ENCODE measurements at places on chromosomes 4 and X.

DNA sequence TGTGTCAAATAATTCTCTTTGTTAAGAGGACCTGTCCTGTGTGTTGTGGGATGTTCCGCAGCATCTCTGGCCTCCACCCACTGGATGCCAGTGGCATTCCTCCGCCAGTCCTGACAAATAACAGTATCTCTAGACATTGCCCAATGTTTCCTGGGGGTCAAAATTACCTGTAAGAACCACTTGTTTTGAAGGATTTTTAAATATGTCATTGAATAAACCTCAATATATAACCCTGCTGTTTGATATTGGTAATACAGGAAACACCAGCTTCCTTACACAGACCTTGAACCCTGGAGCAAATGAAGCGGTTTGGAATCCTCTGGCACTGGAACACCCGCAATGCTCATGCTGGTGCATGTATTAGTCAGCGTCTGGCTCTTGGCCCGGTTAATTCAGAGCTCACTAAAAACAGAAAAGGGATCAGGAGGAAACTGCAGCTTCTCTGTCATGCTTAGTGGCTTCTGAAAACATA, 101.3 kb downstream of the TBL1X start:
- DNase-seq: peak; percentile 35
- H3K4me1 ChIP-seq: peaks cover 23% of the 10 kb centered on the region
- H3K36me3 ChIP-seq: peaks cover 3% of the 10 kb centered on the region
- H3K27ac ChIP-seq: no peak overlapping the region
- no peaks in the 10 kb centered on the region for H3K27me3 ChIP-seq

DNA sequence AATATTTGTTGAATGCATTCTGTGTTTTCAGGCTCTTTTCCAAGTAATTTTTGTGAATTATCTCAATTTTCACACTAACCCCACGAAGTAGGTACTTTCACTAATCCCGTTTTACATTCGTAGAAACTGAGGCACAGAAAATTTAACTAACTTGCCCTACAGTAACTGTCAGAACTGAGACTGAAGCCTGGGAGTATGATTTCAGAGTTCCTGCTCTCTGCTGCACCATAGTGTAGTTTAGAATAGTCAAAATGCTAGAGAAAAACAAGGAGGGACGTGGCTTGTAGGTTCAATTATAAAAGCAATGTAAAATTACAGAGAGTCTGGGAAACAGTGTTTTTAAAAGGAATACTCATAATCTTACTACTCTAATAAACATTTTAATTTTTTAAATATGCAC, 2.2 kb downstream of the CLCN3 start:
- peaks cover 59% of the 10 kb centered on the region for H3K4me1 ChIP-seq
- H3K36me3 ChIP-seq: no peaks in the 10 kb centered on the region
- H3K27me3 ChIP-seq: no peaks in the 10 kb centered on the region
- peak overlapping the region; percentile 96 for H3K4me3 ChIP-seq

- H3K4me1 ChIP-seq: peaks cover 24% of the 10 kb centered on the region
- peak within 1 kb of the TSS; percentile 95 for H3K4me3 ChIP-seq
- DNase-seq: peak; percentile 75
- H3K27ac ChIP-seq: peak within 1 kb of the TSS; percentile 95
- no peaks in the 10 kb centered on the region for H3K27me3 ChIP-seq
- H3K36me3 ChIP-seq: peaks cover 20% of the 10 kb centered on the region
Measured at GRCh38 chrX:79366873-79367749, at the start of gene ITM2A. Gene ITM2A (minus strand): TSS chrX:79367334. CDS start chrX:79367215, 119 bp downstream.

DNA sequence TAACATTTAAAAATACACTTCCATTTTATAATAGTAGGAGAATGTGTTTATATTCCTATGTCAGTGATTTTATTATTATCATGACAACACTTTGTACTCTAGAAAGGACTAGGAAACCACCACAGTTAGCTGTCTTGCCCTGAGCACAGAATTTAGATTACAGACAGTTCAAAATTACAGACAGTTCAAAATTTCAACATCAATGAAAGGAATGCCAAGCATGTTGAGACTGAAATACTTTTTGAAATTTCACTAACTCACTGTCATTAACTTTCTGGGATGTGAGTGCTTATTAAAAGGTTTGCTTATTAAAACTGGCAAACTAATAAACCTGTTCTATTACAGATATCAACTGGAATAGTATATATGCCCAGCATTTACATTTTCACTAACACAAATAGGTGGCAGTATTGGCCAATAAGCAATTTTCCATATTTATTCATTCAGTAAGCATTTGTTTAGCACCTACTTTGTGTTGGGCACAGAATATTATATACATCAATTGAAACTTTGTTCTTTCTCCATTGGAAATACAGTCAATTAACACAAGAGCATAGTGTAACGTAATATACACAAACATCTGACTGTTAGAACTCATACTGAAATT, 179.4 kb downstream of the FBXW7 start:
- no peak overlapping the region for H3K27ac ChIP-seq
- H3K4me1 ChIP-seq: peaks cover 24% of the 10 kb centered on the region
- no peak for DNase-seq
- H3K36me3 ChIP-seq: no peaks in the 10 kb centered on the region
- no peak overlapping the region for H3K4me3 ChIP-seq
- H3K27me3 ChIP-seq: no peaks in the 10 kb centered on the region

- no peaks in the 10 kb centered on the region for H3K4me1 ChIP-seq
- H3K36me3 ChIP-seq: no peaks in the 10 kb centered on the region
- H3K27me3 ChIP-seq: no peaks in the 10 kb centered on the region
- H3K27ac ChIP-seq: no peak overlapping the region
- no peak overlapping the region for H3K4me3 ChIP-seq
- no peak for DNase-seq
Measured at GRCh38 chr4:129498626-129499025, 402.7 kb downstream of the C4orf33 start.

GRCh38 chrX:14946606-14947155, 73.5 kb downstream of the MOSPD2 start:
- DNase-seq: no peak
- no peaks in the 10 kb centered on the region for H3K4me1 ChIP-seq
- no peak overlapping the region for H3K4me3 ChIP-seq
- H3K36me3 ChIP-seq: no peaks in the 10 kb centered on the region

DNA sequence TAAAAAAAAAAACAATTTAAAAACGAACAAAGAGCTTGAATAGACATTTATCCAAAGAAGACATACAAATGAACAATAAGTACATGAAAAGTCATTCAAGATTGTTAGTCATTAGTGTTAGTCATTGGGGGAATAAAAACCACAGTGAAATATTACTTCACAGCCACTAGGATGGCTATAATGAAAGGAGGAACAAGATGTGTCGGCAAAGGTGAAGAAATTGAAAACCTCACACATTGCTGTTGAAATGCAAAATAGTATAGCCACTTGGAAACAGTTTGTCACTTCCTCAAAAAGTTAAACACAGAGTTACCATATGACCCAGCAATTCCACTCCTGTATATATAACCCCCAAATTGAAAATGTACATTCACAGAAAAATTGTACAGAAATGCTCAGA, 45.2 kb upstream of the SLC39A8 start:
- no peaks in the 10 kb centered on the region for H3K36me3 ChIP-seq
- DNase-seq: no peak
- no peak overlapping the region for H3K4me3 ChIP-seq
- no peak overlapping the region for H3K27ac ChIP-seq
- peaks cover 15% of the 10 kb centered on the region for H3K27me3 ChIP-seq

GRCh38 chrX:115330498-115331168, 41.1 kb downstream of the LUZP4 start:
- H3K36me3 ChIP-seq: no peaks in the 10 kb centered on the region
- no peak overlapping the region for H3K4me3 ChIP-seq
- no peaks in the 10 kb centered on the region for H3K4me1 ChIP-seq
- H3K27me3 ChIP-seq: no peaks in the 10 kb centered on the region
- DNase-seq: peak; percentile 9

GRCh38 chrX:131778269-131779218, 234.7 kb downstream of the OR13H1 start:
- no peak for DNase-seq
- H3K27me3 ChIP-seq: no peaks in the 10 kb centered on the region
- H3K4me3 ChIP-seq: no peak overlapping the region
- no peak overlapping the region for H3K27ac ChIP-seq
- no peaks in the 10 kb centered on the region for H3K4me1 ChIP-seq

GRCh38 chrX:25523574-25524540, 508.1 kb upstream of the ARX start:
- H3K36me3 ChIP-seq: no peaks in the 10 kb centered on the region
- no peaks in the 10 kb centered on the region for H3K27me3 ChIP-seq
- H3K4me1 ChIP-seq: no peaks in the 10 kb centered on the region
- H3K4me3 ChIP-seq: no peak overlapping the region

DNA sequence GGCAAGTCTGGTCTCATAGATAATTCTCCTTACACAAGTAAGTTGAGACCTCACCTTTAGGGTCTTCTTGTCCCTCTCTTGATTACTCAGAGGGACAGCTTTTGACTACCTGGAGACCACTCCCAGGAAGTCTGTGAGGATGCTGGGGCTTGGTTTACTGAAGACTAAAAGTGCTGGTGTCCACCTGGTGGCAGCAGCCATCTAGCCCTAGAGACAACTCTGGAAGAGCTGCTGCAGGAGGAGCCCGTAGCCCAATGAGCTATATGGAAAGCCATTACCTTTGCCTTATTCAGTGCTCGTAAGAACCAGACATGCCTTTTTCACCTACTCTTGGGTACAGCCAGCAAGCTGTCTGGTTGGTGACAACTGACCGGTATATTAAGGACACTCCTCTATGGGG, 7.3 kb downstream of the FGFBP2 start:
- H3K36me3 ChIP-seq: no peaks in the 10 kb centered on the region
- H3K4me1 ChIP-seq: no peaks in the 10 kb centered on the region
- DNase-seq: no peak
- no peak overlapping the region for H3K27ac ChIP-seq

DNA sequence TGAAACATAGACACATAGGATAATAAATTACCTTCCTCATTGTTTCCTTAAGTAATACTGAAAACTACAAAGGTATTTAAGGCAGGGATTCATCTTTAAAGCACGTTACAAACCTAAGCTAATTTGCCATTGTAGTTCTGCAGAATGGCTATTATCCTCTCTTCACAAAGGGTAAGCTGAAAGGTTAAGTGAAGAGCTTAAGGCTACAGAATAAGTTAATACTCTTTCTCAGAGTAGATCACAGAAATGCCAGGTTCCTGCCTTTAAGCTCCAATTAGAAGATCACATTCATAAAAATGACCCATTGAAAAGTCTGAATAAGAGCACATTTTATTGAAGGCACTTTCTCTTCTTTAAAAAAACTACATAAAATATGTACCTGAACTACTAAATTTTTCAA, 42.1 kb upstream of the PRDM5 start:
- no peak overlapping the region for H3K27ac ChIP-seq
- H3K36me3 ChIP-seq: no peaks in the 10 kb centered on the region
- no peaks in the 10 kb centered on the region for H3K4me1 ChIP-seq

- no peaks in the 10 kb centered on the region for H3K36me3 ChIP-seq
- H3K4me3 ChIP-seq: no peak overlapping the region
- H3K27ac ChIP-seq: no peak overlapping the region
- no peaks in the 10 kb centered on the region for H3K4me1 ChIP-seq
Measured at GRCh38 chrX:77450996-77451395, 3.8 kb downstream of the FGF16 start.

DNA sequence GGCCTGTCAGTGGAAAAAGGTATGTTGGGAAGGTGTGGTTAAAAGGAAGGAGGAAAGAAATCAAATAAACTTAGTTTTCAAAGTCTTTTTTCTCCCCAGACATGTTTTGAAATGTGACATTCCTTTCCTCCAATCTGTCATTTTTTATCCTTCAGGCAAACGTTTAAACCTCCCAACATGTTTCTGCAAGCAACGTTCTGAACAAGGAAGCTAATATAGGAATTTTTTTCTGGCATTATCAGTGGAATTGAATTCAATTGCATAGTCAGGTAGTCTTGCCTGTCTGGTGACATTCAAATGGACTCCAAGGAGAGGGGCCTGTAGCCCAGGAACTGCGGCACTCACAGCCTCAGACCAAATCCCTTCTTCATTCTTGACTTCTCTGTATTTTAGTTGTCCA, 30.0 kb upstream of the RASSF6 start:
- no peaks in the 10 kb centered on the region for H3K36me3 ChIP-seq
- no peak for DNase-seq
- H3K27ac ChIP-seq: no peak overlapping the region
- no peaks in the 10 kb centered on the region for H3K4me1 ChIP-seq
- peaks cover 5% of the 10 kb centered on the region for H3K27me3 ChIP-seq
- H3K4me3 ChIP-seq: no peak overlapping the region

GRCh38 chrX:39795605-39796004, 302.2 kb downstream of the BCOR start:
- no peak overlapping the region for H3K4me3 ChIP-seq
- H3K36me3 ChIP-seq: no peaks in the 10 kb centered on the region
- no peak for DNase-seq
- H3K27me3 ChIP-seq: no peaks in the 10 kb centered on the region

GRCh38 chr4:5461477-5461876, 246.9 kb downstream of the EVC2 start:
- no peak overlapping the region for H3K4me3 ChIP-seq
- H3K27ac ChIP-seq: no peak overlapping the region
- no peaks in the 10 kb centered on the region for H3K27me3 ChIP-seq
- H3K36me3 ChIP-seq: no peaks in the 10 kb centered on the region
- DNase-seq: no peak

GRCh38 chrX:131424895-131425294, 119.0 kb upstream of the OR13H1 start:
- H3K27ac ChIP-seq: no peak overlapping the region
- no peaks in the 10 kb centered on the region for H3K36me3 ChIP-seq
- H3K4me1 ChIP-seq: no peaks in the 10 kb centered on the region
- DNase-seq: no peak
- no peaks in the 10 kb centered on the region for H3K27me3 ChIP-seq

- peaks cover 12% of the 10 kb centered on the region for H3K36me3 ChIP-seq
- no peak overlapping the region for H3K4me3 ChIP-seq
- DNase-seq: no peak
- peaks cover 6% of the 10 kb centered on the region for H3K4me1 ChIP-seq
Measured at GRCh38 chr4:122997463-122998101, 75.2 kb upstream of the NUDT6 start.

DNA sequence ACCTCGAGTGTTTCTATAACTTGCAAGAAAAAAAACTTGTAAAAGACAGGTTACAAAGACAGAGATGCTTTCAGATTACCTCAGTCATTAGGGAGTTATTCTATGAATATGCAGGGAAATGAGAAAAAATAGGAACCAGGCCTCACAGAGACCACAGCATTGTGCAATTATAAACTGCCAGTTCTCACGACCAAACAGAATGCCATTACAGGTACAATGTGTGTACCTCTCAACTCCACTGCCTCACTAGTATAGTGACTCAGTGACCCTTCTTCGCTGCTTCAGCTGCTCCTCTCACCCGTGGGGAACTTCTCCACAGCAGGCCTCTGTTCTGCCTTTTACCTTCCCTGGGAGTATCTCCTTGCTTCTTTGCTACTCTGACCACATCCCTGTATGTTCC, 2.3 kb upstream of the HTATSF1 start:
- DNase-seq: no peak
- no peak overlapping the region for H3K27ac ChIP-seq
- peaks cover 13% of the 10 kb centered on the region for H3K4me1 ChIP-seq

- no peaks in the 10 kb centered on the region for H3K4me1 ChIP-seq
- no peak for DNase-seq
- no peak overlapping the region for H3K27ac ChIP-seq
- no peak overlapping the region for H3K4me3 ChIP-seq
- H3K36me3 ChIP-seq: no peaks in the 10 kb centered on the region
- peaks cover 9% of the 10 kb centered on the region for H3K27me3 ChIP-seq
Measured at GRCh38 chr4:15100994-15101695, 98.9 kb downstream of the CPEB2 start.

Measured in activated CD4-positive, alpha-beta memory T cell treated with anti-CD3 and anti-CD28 coated beads for 36 hours (primary cell).